Left renal cortex interstitium (tissue), 4 donors: ENCODE measurements at places on chromosomes 1 and 21. TPM values are rescaled to one million over a fixed set of nuclear protein-coding genes. Genes with fewer than 3 reads are reported as not detected.

The OR14K1 gene
- polyA plus RNA-seq, result not detected

The MSH4 gene
- 1.1 TPM for polyA plus RNA-seq

The KRTAP21-2 gene
- polyA plus RNA-seq, result not detected

GRCh38 chr21:22791986-22792560 lies 1793.9 kb downstream of the NCAM2 start:
- DNase-seq, result peak; percentile 22

- no peak for DNase-seq
These were observed 16.1 kb downstream of the CNR2 start for GRCh38 chr1:23897083-23897482.

DNA sequence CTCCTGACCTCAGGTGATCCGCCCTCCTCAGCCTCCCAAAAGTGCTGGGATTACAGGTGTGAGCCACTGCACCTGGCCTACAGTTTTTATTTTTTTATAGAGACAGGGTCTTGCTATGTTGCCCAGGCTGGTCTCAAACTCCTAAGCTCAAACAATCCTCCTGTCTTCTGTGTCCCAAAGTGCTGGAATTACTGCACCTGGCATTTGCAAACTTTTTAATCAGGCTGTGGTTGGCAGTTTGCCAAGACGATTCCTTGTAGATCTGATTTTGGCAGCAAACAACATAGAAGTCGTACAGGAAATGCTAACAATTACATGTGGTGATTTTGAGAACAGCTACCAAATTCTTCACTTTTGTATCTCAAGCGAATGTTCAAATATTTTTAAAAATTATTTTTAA lies 10.1 kb downstream of the RBP7 start:
- no peak for DNase-seq

DNA sequence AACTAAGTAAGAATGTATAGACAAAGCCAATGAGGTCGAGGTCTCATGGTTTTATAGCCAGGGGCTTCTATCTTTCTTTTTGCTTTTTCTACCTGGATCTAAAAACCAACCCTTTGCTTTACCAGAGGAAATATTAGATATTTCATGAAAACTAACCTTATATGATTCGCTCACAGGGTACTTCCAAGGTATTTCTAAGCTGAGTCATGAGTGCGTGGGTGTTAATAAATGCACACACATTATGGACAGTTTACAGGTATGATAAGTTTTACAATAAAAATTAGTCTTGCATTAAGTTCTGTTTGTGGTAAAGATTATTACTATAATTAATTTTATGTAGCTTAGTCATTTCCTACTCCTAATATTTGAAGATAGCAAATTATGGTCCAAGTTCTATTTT lies 217.2 kb downstream of the CHRM3 start:
- no peak for DNase-seq

- no peak for DNase-seq
These were observed 4.0 kb downstream of the FOXO6 start for GRCh38 chr1:41365320-41365633.

- DNase-seq, result no peak
These were observed 28.5 kb upstream of the PTGS2 start for GRCh38 chr1:186708694-186709097.

DNA sequence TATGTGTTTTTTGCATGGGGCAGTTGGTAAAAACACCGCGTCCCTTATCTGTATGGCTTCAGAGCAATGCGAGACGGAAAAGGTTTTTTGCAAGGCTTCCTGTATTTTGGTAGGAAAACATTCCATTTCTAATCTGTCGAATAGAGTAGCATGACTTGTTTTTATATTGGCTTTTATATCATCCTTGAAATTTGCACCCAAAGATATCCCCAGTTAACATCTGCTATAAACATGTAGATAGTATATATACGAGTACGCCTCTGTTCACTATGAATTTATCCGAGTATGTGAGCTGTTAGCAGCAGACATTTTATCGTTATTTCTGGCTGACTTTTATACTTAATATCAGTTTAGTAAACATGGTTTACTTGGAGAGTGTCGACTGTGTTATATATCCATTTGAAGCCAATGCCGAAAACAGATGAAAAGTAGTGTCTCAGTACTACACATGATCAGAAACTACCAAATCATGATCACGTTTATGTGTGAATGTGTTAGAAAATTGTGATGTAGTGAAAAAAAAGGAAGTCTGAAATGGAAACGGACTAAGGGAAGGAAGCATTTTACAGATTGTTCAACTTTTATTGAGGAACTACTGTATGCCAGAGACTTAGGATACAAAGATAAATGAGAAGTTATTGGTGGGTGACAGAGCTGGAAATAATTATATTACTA lies 1.0 kb downstream of the LEPR start:
- peak; percentile 41 for DNase-seq

GRCh38 chr1:153733970-153734369 lies 6.1 kb downstream of the INTS3 start:
- DNase-seq, result no peak

DNA sequence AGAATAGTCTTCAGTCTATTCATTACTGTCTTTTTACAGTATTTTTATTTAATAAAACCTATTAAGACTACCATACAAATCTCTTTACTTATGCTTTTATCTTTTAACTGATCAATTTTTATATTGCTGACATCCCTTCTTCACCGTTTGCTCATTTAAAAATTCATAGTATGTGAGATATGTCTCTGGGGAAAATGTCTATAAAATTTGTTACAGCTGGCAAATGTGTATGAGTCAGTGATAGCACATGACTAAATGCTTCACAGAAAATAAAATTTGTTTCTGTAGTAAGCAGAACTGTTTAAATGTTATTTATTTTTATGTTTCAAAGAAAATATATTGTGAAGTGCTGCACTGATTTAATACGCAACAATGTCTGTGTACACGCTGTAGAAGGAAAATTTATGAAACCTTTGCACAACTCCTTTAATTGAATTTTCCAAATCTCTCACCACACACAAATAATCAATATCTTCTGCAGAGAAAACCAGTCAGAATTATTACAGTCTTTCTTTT lies 74.2 kb downstream of the ITGB3BP start:
- DNase-seq, result no peak

DNA sequence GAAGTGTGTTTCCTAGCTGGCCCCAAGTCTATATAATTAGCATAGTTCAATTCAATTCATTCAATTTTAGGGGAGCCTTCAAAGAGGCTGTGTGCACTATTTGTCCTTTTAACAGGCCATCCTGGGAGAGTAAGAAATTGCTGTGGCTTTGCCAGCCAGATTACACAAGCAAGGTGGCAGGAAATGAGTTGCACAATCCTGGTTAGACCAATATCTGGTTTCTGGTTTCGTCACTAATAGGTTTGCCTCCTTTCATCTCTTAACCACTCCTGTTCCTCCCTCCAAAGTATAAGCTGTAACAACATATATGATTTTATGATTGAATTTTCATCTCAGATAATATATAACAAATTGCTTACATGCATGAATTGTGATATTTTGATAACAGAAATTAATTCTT lies 84.1 kb upstream of the NEGR1 start:
- no peak for DNase-seq

GRCh38 chr1:84525779-84526178 lies 19.4 kb upstream of the GNG5 start:
- DNase-seq, result no peak

DNA sequence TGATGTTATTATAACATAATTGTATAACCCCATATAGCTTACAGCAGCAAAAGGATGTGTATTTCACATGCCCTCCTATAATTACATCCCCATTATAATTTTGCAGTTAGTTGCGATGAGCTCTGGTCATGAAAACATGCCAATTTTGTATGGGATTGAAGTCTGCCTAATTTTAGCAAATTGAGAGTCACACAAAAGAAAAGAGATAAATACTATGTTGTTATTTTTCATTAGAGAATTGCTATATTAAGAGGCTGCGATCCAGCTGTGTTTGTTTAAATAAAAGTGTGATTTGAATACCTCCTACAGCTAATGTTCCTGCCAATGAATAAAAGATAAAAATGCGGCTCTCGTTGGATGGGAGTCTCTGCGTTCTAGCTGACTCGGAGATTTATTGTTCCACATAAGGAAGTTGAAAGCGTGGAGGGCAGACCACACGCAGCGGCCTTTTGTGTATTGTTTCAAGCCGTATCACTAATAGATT lies 461.0 kb upstream of the NFIA start:
- no peak for DNase-seq

DNA sequence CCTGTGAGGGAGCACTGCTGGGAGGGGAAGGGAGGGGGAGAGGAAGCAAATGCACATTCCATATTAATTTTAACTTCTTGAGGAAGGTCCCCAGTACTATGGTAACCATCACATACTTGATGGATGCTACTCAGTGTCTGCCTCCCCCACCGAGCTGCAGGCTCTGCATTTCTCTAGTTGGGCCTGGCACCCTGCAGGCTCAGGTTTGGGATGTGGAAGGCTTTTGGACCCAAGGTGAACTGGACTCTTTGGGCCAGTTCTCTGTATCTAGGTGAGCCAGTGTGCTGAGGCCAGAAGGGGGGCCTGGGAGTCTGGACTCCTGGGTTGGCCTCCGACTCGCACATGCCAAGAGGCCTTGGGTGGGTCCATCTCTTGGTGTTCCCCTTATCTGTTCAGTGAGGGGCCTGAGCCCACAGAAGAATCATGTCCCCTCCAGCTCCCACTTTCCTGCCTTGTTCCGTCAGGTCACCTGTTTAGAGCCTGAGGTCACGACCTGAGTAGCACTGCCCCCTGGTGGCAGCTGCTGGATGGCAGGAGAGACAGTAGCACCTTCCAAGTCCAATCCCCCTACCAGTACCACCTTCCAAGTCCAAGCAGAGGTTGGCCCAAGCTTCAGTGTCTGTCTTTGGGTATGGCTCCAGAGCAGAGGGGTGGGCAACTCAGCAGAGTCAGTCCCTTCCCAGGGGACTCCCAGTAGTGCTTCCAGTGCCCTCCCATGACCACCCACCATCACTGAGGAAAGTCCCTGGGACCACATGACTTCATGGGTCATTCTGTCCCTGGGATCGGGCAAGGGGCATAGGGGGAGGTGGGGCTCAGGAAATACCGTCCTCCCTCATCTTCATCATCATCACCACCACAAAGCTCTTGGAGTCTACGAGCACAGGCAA lies 241.8 kb downstream of the TRABD2B start:
- DNase-seq, result no peak

GRCh38 chr1:170460414-170461155 lies 71.4 kb upstream of the GORAB start:
- no peak for DNase-seq

GRCh38 chr1:207454046-207454964 lies at the start of gene CR2:
TSS of gene CR2 (plus strand) at chr1:207454328. CDS start at chr1:207454419, 91 bp downstream.
- DNase-seq, result no peak

- no peak for DNase-seq
These were observed 1748.4 kb downstream of the MRPL39 start for GRCh38 chr21:23858878-23859277.

DNA sequence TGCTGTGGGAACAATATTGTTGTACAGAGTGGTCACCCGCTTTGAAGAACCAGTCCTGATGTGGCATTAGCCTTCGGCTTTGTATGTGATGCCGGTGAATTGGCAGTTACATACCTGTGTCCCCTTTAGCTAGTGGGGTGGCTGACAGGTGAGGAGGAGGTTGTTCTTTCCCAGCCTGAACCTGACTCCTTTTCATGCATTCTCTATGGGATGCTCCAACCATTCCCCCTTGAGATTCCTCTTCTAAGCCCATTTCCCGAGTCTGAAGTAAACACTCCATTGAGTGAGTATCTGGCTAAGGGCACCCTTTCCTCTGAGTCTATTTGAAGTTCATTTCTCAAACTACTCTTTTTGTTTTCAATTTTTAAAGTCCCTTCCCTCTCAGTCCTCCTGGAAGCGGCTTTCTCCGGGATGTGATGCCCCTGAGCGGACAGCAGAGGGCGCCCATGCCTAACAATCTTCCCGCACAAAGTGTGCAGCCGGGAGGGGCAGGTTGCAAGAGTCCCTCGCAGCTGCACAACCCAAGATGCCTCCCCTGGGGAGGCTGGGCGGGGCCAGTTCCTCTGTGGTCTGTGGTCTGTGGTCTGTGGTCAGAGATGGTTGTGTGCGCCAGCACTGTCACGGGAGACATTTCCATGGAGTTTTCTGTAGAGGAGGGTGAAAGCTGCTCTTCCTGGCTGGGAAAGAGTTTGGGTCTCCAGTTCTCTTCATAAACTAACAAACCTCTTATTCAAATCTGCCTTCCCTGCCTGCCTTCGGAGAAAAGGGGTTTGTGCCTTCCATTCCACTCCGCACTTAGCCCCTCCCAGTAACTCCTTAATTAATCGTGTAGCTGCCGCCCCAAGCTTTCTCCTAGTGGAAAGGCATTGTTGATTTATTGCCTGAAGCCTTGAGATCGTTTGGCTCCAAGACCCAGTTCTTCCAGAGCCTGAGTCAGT lies 36.4 kb upstream of the LMX1A start:
- DNase-seq, result peak; percentile 68

DNA sequence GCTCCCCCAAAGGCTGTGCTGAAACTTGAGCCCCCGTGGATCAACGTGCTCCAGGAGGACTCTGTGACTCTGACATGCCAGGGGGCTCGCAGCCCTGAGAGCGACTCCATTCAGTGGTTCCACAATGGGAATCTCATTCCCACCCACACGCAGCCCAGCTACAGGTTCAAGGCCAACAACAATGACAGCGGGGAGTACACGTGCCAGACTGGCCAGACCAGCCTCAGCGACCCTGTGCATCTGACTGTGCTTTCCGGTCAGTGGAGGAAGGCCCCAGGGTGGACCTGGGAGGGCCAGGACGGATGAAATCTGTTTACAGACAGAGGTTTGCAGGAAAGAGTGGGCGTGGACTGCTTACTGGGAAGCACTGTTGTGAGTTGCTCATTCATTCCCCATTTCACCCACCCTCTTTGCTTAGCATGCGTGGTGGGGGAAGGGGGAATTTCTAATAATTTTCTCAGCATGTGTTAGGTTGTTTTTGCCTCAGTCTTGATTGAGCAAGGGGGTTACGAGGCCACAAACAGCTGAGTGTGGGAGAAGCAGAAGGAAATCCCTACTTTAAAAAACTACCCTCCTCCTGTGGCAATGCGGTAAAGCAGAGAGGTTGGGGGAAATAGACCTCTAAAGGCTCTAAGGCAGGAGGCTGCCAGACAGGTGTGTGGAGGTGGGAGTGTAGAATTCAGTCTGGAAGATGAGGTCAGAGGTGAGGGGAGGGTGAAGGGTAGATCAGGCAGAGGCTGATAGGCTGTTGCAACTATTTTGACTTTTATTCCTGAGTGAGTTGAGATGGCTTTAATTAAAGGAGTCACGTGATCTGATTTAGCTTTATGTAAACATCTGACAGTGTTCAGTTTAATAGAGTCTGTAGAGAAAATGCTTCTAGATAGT lies 1.3 kb downstream of the FCGR2A start:
- DNase-seq, result no peak
